ENCODE measurements at places on chromosomes 16 and 17.

DNA sequence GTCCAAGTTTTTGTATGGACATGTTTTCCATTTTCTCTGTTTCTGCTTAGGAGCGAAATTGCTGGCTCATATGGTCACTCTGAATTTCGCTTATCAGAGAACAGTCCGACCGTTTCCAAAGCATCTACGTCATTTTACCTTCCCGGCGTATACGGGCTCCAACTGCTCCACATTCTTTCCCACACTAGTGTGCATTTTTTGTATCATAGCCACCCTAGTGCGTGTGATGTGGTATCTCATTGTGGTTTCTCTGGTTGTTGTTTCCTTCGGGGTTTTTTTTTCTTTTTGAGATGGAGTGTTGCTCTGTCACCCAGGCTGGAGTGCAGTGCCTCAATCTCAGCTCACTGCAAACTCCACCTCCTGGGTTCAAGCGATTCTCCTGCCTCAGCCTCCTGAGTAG is 31.0 kb upstream of the BHLHA9 start:
- DNase-seq, result no peak

DNA sequence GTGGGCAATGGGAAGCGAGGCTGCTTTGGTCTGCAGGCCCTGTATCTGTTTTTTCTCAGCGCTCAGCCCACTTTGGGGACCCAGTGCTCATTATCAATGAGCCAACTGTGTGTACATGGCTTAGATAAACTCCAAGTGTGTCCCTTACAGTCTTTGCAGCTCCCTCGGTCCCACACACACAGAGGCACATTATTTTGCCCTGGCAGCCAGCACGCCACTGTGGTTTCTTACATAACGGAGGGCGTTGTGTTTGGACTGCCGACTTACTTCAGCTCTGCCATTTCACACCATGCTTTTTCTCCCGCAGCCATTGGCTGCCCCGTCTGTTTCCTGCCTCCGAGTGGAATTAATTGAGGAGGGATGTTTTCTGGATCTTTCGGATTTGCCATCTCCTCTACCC is 56.5 kb upstream of the CLEC18A start:
- no peak for DNase-seq

DNA sequence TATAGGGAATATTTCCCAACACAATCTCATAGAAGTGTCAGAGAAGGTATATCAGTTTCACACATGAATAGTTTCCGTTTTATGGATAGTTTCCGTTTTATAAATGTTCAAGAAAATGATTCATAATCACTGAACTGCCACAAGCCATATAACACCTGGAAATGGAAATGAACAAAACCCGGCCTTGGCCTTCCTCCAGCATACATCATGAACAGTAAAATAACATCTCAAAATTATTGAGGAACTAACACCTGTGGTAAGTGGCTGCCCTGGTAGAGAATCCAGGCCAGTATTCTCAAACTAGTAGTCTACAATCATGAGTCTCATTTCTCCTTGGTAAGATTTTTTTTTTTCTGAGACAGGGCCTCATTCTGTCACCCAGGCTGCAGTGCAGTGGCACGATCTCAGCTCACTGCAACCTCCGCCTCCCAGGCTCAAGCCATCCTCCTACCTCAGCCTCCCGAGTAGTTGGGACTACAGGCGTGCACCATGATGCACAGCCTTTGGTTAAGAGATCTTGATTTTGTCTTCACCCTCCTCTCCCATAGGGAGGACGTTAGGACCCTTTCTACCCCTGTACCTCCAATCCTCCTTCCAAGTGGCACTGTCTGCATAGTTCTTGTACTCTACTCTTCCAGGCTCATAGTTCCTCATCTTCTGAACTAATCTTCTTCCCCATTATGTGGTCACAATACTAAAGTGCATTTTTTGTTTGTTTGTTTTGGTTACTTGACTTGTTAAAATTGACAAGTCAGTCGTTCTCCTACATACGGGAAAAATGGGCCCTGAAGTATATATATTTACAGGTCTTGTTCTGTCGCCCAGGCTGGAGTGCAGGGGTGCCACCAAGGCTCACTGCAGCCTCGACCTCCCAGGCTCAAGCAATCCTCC is 15.0 kb upstream of the RGS9 start:
- DNase-seq, result no peak

DNA sequence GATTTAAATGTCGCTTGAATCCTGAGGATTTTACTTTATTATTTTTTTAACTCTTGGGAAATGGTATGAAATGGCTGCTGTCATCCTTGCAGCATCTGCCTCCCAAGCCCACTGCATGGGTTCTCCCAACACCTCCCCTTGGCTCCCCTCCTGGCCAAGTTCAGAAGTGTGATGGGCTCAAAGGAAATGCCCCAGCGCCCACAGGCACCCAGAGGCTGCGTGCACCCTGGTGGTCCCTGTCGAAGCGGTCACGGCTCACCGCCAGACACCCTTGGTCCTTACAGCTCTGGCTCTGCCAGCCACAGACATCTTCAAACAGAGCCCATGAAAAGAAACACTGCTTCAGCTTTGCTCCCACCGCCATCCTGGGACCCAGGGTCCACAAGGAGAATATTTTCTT is 334.7 kb downstream of the SOX9 start:
- no peak for DNase-seq

GRCh38 chr16:35639233-35640205 is 2180.1 kb downstream of the TP53TG3F start:
- DNase-seq, result no peak

- no peak for DNase-seq
These were observed 277.7 kb downstream of the HS3ST3A1 start for GRCh38 chr17:13323990-13324389.

DNA sequence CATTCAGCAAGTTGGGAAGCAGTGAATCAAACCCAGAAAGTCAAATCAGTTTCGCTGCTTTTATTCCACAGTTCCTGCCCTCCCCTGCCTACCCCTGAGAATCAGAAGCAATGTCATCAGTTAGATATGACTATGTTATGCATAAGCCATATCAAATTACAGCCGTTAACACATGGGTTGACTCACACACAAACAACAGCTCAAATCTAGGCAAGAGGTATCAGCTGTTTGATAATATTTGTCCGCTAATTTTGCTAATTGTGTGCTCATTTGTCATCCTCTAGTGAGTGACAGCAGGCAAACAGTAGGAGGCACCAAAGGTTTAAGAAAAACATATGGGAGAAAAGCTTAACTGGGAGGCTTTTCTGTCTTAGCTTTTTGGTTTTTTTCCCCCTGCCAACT is 327.4 kb upstream of the CCL2 start:
- DNase-seq, result peak; percentile 56

GRCh38 chr17:12592941-12593340 is 72.7 kb upstream of the MYOCD start:
- peak; percentile 1 for DNase-seq

- no peak for DNase-seq
These were observed 12.3 kb upstream of the CARMIL2 start for GRCh38 chr16:67632415-67633172.

- no peak for DNase-seq
These were observed 42.1 kb downstream of the IKZF3 start for GRCh38 chr17:39822051-39822451.

DNA sequence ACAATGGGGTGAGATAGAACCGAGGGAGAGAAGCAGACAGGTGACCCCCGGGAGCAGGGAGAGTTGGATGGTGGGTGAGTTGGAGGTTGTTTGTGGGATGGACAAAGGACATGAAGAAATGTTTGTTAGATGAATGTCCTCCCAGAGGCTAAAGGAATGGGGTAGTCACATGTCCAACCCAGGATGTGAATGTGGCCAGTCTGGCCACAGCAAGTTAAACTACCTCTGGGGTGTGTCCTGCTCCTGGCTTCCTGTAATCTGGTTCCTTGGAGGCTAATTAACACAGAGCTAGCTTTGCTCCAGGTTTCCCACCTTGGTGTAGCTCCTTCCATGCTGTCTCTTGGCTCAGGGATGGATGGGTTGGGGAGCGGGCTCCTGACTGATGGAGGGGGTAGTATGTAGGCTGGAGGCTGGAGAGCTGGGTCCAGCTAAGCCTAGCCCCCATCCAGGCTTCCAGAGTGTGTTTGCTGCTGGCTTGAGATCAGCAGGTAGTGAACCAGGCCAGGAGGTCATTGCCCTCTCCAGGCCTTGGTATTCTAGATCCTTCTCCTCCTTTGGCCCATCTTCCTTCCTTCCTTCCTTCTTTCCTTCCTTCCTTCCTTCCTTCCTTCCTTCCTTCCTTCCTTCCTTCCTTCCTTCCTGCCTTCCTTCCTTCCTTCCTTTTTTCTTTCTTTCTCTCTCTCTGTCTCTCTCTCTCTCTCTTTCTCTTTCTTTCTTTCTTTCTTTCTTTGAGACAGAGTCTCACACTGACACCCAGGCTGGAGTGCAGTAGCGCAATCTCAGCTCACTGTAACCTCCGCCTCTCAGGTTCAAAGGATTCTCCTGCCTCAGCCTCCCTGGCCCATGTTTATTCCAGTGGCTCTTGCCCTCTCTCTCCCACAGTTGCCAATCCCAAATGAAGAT is 28.0 kb upstream of the UBE2G1 start:
- no peak for DNase-seq

GRCh38 chr16:66245072-66245471 is 121.4 kb upstream of the CDH5 start:
- no peak for DNase-seq

DNA sequence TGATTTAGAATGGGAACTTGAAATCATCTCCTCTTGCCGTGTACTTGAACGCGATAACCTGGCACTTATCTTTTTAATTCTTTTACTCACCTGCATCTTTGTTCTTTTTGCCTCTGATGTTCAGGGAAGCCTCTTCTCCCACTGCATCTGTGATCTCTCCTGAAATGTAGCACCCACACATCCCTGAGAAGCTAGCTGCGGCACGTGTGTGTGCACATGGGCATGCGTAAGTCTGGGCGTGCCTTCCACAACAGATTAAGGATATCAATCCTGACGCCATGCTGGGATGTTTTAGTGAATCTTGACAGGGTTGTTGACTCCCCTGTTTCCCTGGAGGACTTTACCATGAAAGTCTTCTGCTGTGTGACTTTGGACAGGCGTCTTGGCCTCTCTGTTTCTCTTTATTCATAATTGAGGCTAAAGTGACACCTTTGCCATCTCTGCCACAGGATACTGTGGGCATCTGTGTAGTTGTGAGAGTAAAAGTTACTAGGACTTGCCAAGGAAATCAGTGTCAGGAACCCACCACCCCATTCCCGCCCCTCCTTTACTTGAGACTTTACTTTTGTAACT is 20.5 kb downstream of the IL4R start:
- no peak for DNase-seq

DNA sequence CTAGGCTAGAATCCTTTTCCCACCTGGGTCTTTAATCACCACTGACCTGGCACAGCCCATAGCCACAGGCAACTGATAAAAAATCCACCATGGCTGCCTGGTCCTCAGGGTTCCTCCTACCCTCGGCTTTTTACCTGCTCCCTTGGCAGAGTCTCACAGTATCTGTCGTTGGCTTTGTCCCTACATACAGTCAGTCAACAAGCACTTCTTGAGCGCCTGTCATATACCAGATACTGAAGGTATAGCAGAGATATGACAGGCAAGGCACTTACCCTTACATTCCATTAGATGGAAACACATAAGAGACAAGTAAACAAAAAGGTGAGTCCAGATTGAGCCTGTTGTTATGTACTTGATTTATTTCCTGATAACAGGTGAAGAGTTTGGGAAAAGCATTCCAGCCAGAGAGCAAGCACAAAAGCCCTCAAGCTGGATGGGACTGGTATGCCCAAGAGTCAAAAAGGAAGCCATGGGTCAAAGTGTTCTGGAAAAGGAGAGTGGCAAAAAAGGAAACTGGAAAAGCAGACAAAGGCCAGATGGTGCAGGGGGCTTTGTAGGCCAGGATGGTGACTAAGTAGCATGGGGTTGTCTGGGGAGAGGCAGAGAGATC is 247.0 kb downstream of the CHD9NB start:
- DNase-seq, result no peak

GRCh38 chr17:6679241-6679640 is 27.7 kb downstream of the C17orf100 start:
- DNase-seq, result no peak

GRCh38 chr17:2635675-2636074 is 42.2 kb downstream of the PAFAH1B1 start:
- no peak for DNase-seq

DNA sequence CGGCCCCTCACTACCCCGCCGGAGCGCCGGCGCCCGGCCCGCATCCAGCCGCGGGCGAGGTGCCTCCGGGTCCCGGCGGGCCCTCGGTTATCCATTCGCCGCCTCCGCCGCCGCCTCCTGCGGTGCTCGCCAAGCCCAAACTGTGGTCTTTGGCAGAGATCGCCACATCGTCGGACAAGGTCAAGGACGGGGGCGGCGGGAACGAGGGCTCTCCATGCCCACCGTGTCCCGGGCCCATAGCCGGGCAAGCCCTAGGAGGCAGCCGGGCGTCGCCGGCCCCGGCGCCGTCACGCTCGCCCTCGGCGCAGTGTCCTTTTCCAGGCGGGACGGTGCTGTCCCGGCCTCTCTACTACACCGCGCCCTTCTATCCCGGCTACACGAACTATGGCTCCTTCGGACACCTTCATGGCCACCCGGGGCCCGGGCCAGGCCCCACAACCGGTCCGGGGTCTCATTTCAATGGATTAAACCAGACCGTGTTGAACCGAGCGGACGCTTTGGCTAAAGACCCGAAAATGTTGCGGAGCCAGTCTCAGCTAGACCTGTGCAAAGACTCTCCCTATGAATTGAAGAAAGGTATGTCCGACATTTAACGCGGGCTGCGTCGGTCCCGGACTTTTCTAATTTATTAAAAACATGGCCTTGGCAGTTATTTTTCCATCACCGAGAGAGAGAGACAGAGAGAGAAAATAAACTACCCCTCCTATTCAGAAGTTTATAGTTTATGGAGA is 2.8 kb downstream of the IRX5 start:
- DNase-seq, result no peak

- peak; percentile 33 for DNase-seq
These were observed 47.5 kb downstream of the SLC6A2 start for GRCh38 chr16:55703003-55704001.

Data from DMS79 treated with DMSO at 0.1 percent for 48 hours (cell line).